ENCODE measurements at places on chromosomes 6 and 20.

- DNase-seq = no peak
These were observed 82.4 kb upstream of the FAM184A start for GRCh38 chr6:119160911-119161310.

- DNase-seq = no peak
These were observed 23.0 kb downstream of the L3MBTL1 start for GRCh38 chr20:43530321-43531090.

- no peak for DNase-seq
These were observed 57.6 kb upstream of the JAG1 start for GRCh38 chr20:10731190-10731965.

DNA sequence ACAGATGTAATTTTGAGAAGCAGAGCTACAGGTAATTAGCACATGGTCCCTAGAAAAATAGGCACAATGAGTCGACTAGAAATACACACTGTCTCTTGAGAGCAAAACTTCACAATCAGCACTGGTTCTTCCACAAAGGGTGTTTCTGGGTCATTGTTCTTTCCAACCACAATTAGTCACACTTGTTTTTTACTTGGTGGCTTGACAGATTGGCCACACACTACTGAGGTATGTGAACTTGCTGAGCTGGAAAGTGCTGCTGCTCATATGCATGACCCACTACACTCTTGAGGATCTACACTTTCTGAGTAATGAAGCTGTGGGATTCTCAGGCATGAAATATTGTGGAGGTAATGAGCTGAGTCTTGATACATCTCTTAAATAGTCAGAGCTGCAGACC lies 347.7 kb downstream of the BCKDHB start:
- no peak for DNase-seq

DNA sequence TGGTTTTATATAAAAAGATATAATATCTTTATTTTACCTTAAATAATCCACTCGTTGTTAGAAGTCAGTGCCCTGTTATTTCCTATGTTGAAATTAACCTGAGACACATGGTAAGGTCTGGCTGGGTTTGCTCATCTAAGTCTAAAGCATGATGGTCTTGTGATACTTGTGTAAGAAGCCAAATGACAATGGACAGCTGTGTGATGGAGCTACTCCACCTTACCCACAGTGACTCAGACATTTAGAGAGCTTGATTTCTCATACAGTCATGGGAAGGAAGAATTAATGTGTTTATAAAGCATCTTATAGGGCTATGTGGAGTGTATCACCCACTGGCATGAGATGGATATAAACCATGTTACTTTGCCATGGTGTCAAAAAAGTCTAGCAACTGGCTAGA lies 11.7 kb downstream of the CTCFL start:
- DNase-seq = no peak

DNA sequence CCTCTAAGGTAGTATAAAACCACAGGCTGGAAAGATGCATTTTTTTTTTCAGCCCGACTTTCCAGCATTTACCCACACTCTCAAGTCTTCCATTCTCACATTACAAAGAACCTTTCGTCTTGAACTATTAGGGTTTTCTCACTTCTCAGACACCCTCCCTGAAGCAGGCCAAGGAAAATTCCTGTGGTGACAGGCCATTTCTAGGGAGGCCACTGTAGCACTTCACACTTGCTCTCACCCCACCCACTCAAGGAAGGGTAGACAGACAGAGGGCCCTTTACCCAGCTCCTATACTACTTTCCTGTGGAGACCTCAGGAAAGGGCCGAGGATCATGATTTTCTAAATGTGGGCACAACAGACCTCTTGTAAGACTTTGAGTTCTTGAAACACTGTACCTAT lies 27.7 kb downstream of the KCNS1 start:
- no peak for DNase-seq

GRCh38 chr6:110329348-110329713 lies 28.8 kb downstream of the METTL24 start:
- no peak for DNase-seq

- DNase-seq = no peak
These were observed 14.7 kb downstream of the FOXQ1 start for GRCh38 chr6:1326535-1327121.

DNA sequence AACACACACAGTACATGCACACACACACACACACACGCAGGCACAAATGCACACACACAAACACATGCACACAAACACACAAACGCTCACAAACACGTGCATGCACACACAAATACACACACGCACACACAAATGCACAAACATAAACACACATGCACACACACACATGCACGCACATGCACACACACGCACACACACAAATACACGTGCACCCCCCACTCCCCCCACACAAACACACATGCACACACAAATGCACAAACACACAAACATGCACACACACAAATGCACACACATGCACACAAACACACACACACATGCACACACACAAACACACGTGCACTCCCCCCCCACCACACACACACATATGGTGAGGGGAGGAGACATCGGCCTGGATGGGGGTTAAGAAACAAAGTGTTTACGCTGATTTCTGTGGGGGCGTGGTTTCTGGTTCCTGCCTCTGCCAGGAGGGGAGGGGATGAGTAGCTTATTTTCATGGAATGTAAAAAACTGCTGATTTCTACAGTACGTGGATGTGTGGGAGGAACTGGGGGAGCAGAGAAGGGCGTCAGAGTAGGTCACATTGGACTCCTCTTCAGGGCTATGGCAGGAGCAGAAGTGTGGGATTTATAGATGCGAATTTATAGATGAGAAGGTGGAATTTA lies 607.2 kb downstream of the QKI start:
- no peak for DNase-seq

DNA sequence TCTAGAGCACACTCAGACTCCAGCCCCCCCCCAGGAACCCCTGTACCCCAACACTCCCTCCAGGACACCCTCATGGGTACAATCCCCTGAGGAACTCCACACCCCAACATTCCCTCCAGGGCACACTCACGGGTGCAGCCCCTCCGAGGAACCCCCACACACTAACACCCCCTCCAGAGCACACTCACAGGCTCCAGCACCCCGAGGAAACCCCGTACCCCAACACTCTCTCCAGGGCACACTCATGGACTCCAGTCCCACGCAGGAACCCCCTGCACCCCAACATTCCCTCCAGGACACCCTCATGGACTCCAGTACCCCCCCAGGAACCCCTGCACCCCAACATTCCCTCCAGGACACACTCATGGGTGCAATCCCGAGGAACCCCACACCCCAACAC lies 31.6 kb downstream of the LAMA5 start:
- no peak for DNase-seq

GRCh38 chr20:2475850-2476741 lies 5.5 kb upstream of the SNRPB start:
- DNase-seq = no peak

- no peak for DNase-seq
These were observed 29.0 kb upstream of the BTBD3 start for GRCh38 chr20:11888648-11889047.

- DNase-seq = no peak
These were observed 103.5 kb downstream of the CDH4 start for GRCh38 chr20:61355585-61355984.

DNA sequence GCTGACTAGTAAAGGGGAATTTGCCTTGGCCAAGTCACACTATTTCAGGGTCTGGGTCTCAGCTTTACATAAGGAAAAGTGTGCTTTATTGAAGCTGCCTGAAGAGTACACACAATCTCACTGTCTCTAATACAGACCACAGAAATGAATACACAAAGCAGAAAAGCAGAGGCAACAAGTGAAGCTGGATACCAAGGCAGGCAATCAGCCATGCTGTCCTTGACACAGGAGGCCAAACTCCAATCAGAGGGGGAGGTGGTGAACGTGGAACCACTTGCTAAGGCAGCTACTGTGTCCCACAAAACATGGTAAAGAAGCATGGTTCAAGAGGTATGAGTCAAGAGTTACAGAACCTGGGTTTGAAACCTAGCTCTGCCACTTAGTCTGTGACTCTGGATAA lies 21.8 kb upstream of the CCND3 start:
- no peak for DNase-seq

DNA sequence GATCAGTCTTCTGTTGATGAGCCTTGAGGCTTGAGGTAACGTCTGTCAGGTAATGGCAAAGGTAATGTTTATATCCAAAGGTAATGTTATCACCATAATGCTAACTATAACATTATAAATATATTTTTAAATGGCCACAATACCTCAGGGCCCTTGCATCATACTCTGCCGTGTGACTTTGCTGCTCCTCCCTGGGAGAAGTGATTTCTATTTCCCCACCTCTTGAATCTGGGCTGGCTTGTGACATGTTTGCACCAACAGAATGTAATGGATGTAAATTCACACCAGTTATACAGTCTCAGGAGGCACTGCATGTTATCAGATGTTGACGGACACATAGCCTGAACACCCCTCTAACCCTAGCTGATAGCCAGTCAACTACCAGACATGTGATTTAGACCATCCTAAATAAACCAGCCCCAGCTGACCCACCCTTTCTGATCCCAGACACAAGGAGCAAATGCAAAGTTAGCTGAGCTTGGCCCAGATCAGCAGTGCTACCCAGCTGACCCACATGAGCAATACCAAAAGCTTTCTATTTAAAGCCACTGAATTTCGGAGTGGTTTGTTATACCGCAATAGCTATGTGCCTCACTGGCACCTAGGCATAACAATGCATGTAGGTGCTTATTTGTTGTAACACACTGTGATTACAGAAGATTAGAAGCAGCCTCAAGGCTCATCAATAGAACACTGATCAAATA lies 93.8 kb upstream of the SIRPA start:
- no peak for DNase-seq

DNA sequence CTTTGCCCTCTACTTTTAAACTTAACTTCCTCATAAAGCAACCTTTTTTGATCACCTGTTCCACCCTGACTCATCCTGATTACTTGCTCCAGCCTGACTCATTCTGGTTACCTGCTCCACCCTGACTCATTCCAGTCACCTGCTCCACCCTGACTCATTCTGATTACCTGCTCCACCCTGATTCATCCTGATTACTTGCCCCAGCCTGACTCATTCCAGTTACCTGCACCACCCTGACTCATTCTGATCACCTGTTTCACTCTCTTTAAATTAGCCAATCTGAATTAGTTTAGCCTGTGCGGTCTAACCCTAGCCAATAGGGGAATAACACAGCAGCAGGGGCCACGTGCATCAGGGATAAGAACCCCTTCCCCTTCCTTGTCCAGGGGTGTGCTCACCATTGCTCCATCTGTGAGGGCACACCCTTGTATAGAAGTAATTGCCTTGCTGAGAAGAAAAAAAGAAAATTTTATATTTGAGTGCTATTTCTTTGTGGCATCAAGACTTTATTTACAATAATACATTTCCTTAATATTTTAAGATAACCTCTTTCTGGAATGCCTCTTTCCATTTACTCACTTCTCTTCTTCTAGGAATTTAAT lies 17.9 kb downstream of the HLA-G start:
- no peak for DNase-seq

- DNase-seq = peak; percentile 70
These were observed 32.6 kb downstream of the C6orf15 start for GRCh38 chr6:31079656-31080261.

GRCh38 chr6:93209358-93209757 lies 210.0 kb downstream of the EPHA7 start:
- DNase-seq = no peak

DNA sequence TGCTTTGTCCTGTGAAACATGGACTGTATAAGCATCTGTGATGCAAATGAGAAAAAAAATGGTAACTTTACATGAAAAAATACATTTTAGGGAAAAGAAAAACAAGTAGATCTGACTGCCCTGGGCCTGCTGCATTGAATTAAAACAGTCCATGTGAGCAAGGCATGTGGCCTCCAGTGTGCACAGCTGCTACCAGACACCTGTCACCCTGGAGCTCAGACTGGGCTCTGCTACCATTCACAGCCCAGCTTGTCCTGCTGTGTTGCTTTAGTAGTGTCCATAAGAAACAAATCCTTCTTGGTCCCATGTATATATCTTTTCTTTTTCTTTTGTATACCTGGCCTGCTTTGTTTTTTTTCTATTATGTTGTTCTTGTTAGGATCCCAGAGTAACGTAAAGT lies 315.9 kb downstream of the NKAIN2 start:
- DNase-seq = no peak

DNA sequence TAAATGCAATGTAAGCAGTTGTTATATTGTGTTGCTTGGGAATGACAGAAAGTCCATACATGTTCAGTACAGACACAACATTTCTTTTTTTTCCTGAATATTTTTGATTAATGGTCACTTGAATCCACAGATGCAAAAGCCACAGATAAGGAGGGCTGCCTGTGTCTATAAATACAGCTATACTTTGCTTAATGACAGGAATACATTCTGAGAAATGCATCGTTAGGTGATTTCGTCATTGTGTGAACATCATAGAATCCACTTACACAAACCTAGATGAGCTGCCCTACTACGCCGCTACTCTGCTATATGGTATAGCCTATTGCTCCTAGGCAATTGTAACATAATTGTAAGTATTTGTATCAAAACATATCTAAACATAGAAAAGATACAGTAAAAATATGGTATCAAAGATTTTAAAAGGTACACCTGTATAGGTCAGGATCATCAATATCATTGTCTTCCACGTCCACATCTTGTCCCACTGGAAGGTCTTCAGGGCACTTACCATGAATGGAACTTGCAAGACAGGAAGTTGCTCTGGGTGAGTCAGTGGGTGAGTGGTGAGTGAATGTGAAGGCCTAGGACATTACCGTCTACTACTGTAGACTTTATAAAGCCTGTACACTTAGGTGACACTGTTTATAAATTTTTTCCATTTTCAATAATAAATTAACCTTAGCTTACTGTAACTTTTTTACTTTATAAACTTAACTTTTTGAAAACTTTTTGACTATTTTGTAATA lies 27.9 kb upstream of the POPDC3 start:
- DNase-seq = no peak

- DNase-seq = no peak
These were observed 675.1 kb upstream of the MMS22L start for GRCh38 chr6:97958134-97958533.

DNA sequence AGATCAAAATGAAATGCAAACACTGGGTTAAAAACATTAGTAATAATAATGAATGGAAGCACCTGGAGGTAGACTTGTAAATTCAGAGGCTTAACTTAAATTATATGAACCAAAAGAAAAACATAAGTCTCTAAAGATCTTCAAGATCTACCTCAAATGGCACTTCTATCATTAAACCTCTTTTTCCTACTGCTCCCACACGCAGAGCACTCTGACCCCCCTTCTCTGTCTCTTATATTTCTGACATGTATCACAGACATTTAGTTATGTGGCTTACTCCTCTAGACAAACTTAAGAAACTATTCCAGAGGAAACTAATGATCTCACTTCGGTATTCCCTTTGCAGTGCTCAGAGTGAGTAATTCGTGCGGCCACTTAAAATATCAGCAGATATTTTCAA lies 1.1 kb downstream of the TBC1D32 start:
- no peak for DNase-seq

DNA sequence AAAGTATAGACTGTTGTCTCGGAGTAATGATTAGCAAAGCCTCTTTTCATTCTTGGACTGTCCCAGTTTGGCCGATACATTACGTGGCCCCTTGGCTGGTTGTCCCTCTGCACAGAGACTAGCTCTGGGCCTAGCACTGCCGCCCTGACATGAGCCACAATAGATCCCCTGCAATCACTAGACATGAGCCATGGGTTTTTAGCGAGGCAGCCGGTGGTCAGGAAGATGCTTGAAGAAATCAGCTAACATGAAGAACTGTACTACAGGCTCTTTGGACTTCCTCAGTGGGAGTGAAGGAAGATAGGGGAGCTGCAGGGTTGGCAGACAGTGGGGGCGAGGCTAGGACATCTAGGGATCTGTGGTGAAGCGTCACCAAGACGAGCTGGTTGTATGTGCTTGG lies 11.0 kb downstream of the DUSP22 start:
- no peak for DNase-seq
